ENCODE measurements at places on chromosomes 13 and 19.
A peak's percentile ranks its signal among the peaks of the same experiment; 100 is the strongest.

GRCh38 chr19:4035582-4035981, 28.0 kb downstream of the PIAS4 start:
- DNase-seq, result no peak

GRCh38 chr19:47305309-47305751, 4.3 kb upstream of the C5AR1 start:
- DNase-seq, result peak; percentile 83

- no peak for DNase-seq
These were observed at the start of gene TNFSF11 for GRCh38 chr13:42574011-42574410. Gene TNFSF11 (plus strand): TSS chr13:42574152. CDS start chr13:42574304, 152 bp downstream.

DNA sequence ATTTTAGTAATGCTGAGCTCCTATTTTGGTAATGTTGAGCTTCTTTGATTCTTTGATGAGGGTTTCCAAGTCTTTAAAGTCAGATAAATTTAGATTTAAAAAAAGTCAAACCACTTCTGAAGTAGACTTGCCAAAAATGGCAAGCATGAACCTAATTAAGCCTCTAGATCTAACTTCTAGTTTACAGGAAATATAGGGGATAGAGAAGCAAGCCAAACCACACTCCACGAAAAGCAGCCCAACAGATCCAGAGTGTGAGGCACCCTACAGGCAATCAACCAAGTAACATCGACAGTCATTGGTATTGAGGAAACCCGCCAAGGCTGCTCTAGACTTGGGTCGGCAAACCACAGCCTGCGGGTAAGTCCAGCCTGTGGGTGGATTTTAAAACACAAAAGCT, 3.7 kb downstream of the GGACT start:
- no peak for DNase-seq

GRCh38 chr19:39566064-39566463, 26.1 kb upstream of the EID2 start:
- peak; percentile 3 for DNase-seq

DNA sequence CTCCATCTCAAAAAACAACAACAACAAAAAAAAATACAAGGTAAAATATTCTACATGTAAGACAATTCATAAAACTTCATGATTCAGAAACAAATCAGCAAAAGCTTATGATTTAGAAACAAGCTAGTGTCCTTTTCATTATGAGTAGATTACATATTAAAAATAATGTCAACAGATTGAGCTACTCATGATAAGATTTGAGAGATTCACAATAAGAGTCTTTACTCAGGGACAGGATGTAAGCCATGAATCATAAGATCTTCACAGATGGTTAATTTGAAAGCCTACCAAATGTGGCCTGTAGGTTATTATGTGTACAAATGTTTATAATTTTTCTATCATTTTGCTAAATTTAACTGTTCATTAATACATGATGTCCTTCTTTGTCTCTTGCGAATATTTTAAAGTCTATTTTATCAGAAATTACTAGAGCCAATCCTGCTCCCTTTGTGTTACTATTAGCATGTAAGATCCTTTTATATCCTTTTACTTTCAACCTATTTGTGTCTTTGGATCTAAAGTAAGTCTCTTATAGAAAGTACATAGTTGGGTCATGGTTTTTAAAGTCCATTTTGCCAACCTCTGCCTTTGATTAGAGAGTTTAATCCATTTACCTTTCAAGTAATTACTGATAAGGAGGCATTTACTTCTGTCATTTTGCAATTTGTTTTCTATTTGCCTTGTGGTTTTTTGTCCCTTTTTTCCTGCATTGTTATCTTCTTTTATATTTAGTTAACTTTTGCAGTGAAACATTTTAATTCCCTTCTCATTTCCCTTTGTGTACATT, 68.3 kb upstream of the RXFP2 start:
- peak; percentile 28 for DNase-seq

GRCh38 chr13:99403458-99403971, 96.3 kb upstream of the GPR183 start:
- no peak for DNase-seq

DNA sequence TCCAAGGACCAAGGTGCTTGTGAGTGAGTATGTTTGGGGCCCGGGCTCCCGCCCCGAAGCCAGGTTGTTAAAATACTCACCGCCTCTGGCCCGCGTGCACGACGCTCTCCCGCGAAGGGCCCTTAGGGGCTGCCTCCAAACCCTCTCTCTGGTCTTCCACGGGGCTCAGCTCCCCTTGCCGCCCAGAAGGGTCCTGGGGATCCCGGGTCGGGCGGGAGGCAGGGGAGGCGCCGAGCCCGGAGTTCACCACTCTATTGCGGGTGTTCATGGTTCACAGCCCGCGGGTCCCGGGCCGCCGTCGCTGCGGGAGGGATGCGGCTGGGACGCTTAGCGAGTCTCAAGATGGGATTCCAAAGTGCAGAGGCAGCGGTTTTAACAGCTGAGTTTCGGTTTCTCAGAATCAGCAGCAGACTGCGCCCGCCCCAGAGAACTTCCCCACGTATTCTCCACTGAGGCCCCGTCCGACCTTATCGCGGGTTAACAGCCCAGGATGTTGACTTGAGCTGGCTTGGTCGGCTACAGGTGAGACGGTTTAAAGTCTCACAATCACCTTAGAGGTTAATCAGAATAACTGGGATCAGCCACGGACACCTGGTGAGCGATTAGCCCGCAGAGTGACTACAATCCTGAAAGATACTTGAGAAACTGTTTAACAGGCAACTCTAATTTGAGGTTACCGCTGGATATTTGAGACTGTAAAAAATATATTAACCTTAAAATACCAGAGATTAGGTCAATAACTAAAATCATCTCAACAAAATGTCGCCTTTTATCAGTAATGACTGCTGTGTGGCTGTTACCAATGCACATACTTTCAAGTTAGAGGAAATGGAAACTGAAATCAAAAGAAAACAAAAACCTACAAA, at the start of gene EPSTI1:
Gene EPSTI1, minus strand, starts transcription at position 344 of the 866 bp plus-strand sequence. Its CDS starts 76 bp downstream, at position 268.
- peak; percentile 71 for DNase-seq

DNA sequence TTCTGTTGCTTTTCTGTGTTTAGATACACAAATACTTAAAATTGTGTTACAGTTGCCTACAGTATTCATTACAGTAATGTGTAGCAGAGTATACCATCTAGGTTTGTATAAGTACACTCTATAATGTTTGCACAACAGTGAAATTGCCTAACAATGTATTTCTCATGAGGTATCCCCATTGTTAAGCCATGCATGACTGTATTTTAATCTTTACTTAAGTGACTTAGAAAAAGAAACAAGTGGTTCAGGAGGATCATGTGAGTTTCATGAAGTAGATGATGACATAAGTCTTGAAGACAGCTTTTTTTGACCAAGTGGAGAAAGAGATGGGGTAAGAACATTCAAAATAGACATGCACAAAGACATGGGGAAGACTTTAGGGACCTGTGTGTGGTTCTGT, 8.4 kb upstream of the KCTD4 start:
- peak; percentile 92 for DNase-seq

DNA sequence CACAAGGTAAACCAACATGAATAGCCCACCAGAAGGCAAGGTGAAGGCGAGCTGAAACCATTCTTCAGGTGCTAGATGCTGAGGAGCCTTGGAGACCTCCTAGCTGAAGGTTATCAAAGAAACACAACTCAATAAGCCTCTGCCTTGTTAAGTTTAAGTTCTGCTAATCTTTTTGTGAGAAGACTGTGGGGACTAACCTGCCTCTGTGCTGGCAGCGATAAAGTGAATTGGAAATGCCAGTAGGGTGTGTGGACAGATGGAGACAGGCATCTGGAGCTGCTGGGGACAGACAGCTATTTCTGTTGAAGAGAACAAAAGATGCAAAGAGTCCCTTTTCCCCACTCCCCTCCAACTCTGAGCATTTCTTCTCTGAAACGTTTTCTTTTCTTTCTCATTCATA, 33.5 kb upstream of the FLT1 start:
- no peak for DNase-seq

GRCh38 chr19:41706741-41707501, 1.5 kb upstream of the CEACAM5 start:
- DNase-seq, result peak; percentile 9

GRCh38 chr19:1136621-1137317, 33.0 kb downstream of the GPX4 start:
- no peak for DNase-seq

GRCh38 chr13:99258946-99259345, 767 bp upstream of the GPR18 start:
- DNase-seq, result no peak

- no peak for DNase-seq
These were observed 5.9 kb downstream of the ANO8 start for GRCh38 chr19:17328517-17329365.

DNA sequence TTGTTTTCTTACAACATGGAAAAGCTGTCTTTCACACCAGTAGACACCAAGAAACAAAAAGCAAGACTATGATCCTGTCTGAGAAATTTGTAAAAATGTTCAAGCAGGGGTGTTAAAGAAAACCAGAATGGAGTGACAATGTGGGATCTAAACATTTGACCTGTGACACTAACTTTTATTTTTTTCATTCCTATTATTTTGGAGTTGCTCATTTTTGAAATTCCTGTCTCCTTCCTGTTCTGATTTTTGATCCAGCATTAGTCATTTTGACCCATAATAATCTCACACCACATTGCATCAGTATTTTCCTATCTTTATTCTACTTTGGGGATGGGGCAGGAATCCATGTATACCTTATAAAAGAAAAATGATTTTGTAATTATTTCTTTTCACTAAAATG, 164.2 kb downstream of the DLEU7 start:
- peak; percentile 54 for DNase-seq

DNA sequence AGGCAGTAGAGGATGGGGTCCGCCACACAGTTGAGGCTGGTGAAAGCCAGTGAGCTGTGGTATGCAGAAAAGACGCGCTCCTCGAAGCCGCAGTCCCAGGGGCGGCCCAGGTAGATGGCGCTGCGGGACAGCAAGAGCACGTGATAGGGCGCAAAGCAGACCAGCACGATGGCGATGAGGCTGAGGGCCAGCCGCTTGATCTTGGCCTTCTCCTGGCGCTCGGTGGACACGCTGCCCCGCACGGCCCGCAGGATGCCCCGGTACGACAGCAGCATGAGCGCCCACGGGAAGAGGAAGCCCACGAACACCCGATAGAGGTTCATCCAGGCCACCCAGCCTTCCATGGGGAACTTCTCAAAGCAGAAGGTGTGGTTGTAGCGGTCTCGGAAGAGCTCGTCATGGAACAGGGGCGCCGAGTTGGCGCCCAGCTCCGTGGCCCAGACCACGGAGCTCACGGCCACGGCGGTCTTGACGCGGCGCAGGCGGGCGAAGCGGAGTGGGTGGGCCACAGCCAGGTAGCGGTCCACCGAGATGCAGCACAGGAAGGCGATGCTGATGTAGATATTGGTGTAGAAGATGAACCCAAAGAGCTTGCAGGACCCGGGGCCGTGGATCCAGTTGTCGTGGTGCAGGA, 6.5 kb upstream of the OPA3 start:
- DNase-seq, result no peak

- no peak for DNase-seq
These were observed 9.8 kb downstream of the CBY2 start for GRCh38 chr13:45711951-45712350.

GRCh38 chr13:105735281-105735680, 800.2 kb downstream of the EFNB2 start:
- DNase-seq, result no peak

GRCh38 chr19:58406818-58407657, 1.4 kb upstream of the ZNF584 start:
- no peak for DNase-seq

DNA sequence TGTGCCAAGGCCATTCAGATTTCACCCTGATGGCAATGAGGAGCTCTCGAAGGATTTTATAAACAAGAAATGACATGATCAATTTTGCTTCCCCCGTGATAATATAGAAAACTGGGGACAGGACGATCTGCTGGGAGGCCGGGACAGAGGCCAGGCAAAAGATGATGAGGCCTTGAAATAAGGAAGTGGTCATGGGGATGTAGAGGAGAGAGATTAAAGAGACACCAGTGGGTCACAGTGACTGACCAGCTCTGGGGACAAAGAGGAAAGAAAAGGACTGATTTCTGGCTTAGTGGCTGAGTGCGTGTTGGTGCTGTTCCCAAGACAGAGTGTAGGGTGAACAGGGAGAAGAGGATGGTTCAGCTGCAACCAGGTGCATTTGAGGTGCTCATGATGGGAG, 68.7 kb upstream of the FLT1 start:
- DNase-seq, result no peak

DNA sequence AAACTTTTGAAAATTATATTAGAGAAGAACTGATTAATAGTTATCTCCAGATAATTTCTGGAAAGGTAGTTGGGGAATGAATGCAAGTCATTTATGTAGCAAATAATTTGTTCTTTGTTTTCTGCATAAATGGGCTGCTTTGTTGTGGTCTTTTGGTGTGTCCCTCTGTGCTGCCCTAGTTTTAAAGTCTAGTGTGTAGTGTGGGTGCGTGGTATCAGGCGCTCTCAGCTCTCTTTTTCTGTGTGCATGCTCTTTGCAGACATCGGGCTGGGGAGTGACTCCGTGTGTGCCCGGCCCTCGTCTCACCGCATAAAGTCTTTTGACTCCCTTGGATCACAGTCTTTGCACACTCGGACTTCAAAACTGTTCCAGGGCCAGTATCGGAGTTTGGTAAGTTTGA, 94.5 kb downstream of the ARHGEF7 start:
- DNase-seq, result no peak

DNA sequence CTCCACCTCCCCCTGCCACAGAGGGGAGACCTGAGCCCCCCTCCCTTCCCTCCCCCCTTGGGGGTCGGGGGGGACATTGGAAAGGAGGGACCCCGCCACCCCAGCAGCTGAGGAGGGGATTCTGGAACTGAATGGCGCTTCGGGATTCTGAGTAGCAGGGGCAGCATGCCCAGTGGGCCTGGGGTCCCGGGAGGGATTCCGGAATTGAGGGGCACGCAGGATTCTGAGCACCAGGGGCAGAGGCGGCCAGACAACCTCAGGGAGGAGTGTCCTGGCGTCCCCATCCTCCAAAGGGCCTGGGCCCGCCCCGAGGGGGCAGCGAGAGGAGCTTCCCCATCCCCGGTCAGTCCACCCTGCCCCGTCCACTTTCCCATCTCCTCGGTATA, 2.4 kb upstream of the APOE start:
- DNase-seq, result no peak

DNA sequence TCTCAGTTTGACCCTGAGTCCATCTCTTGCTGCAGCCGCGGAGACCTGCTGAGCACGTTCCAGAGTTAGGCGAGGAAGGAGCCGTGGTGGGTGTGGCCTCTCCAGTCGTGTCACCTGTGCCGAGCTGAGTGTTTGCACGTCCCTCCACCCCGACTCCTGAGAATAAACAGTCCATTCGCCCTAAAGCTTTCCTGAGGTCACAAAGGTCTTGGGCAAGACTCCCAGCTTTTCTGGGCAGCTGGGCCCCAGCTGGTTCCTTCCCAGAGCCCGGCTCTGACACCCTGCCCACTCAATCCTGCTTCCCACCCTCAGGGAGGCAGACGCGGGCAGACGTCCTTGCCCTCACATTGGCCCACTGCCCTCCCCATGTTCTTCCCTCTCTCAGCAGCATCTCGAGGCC, 142.2 kb downstream of the KCTD15 start:
- no peak for DNase-seq

- no peak for DNase-seq
These were observed 15.8 kb upstream of the UQCR11 start for GRCh38 chr19:1621021-1621420.

Data from fibroblast of pulmonary artery (primary cell).